ENCODE measurements at places on chromosomes 1 and 21. TPM values are rescaled to one million over a fixed set of nuclear protein-coding genes. Genes with fewer than 3 reads are reported as not detected.

SCCPDH gene
- total RNA-seq, result 41.7 TPM

ZNF697 gene
- 0.20 TPM for total RNA-seq

- no peak for DNase-seq
Measured at GRCh38 chr1:41362749-41363590, 1.7 kb downstream of the FOXO6 start.

DNA sequence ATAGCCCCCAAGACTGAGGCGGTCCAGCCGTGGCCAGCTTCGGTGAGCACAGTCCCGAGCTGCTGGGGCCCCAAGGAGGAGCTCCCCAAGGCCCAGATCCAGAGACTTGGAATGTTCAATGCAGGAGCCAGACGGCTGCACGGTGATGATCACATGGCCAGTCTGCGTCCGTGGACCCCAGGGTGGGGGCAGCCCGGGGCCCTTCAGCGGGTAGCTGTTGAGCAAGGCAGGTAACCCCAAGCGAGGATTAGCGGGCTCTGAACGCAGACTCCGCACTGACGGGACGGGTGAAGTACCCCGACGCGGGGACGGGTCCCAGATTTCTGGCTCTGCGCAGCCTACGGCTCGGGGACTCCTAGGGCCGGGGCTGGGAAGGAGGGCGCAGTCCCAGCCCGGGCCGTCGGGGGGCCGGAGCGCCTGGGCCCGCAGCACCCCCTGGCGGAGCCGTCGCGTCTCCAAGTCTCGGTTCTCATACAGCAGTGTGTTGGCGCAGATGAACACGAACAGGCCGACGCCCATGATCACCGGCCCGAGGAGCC is 2.7 kb downstream of the TMEM200B start:
- peak; percentile 81 for DNase-seq

GRCh38 chr1:222618001-222618879 is at the start of gene MIA3:
Gene MIA3, plus strand, starts transcription at chr1:222618097. Its CDS starts 14 bp downstream, at chr1:222618111.
- peak; percentile 82 for DNase-seq

DNA sequence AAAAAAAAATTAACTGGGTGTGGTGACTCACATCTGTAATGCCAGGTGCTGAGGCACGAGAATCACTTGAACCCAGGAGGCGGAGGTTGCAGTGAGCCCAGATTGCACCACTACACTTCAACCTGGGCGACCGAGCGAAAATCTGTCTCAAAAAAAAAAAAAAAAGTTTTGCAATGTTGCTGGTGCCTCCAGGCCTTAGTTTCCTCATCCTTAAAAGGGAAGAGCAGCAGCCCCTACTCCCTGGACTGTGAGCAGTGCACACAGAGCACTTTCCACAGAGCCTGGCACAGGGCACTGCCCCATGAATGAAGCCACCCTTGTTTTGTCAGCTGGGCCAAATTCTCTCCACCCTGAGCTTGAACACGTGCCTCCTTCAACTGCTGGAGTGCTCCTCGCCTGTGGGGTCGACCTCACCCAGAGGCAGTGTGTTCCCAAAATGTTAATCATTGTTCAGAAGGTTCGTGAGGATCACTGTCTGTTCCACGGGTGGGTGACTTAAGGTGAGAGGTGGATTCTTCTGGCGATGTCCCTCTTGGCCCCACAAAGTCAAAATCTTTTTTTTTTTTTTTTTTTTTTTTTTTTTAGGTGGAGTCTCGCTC is 152.1 kb upstream of the TMEM51 start:
- DNase-seq, result no peak

DNA sequence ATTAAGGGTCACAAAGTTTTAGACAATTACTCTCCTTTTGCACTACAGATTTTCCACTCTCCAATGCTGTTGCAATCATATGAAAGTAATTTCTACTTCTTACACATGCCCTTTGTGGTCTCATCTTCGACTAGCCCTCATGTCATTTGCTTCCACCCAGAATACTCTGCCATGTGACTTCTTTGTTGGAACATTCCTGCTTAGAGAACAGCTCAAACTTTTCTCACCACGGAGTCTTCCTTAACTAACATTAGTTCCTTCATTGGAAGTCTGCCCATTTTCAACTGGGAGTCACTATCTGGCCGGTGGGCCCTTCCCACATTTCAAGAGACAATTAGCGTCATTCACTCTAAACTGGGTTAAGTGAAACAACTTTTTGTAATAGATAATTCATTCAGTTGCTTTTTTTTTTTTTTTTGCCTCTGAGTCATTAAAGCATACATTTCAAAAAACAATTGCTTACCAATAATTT is 142.6 kb upstream of the PALMD start:
- DNase-seq, result no peak

- DNase-seq, result no peak
Measured at GRCh38 chr1:162753998-162754585, 36.4 kb upstream of the HSD17B7 start.

- DNase-seq, result peak; percentile 78
Measured at GRCh38 chr1:110312188-110313121, 26.7 kb upstream of the RBM15 start.

All from activated CD8-positive, alpha-beta T cell treated with anti-CD3 and anti-CD28 coated beads for 36 hours (primary cell).